ENCODE measurements at places on chromosomes 1 and 21. TPM values are rescaled to one million over a fixed set of nuclear protein-coding genes. Genes with fewer than 3 reads are reported as not detected.

GUCA2A gene
- not detected for total RNA-seq

FAM78B gene
- total RNA-seq, result 9.9 TPM

SPOCD1 gene
- not detected for total RNA-seq

CRABP2 gene
- not detected for total RNA-seq

MXRA8 gene
- 34.3 TPM for total RNA-seq

DNASE2B gene
- 8.2 TPM for total RNA-seq
